ENCODE measurements at places on chromosomes 4 and X.

DNA sequence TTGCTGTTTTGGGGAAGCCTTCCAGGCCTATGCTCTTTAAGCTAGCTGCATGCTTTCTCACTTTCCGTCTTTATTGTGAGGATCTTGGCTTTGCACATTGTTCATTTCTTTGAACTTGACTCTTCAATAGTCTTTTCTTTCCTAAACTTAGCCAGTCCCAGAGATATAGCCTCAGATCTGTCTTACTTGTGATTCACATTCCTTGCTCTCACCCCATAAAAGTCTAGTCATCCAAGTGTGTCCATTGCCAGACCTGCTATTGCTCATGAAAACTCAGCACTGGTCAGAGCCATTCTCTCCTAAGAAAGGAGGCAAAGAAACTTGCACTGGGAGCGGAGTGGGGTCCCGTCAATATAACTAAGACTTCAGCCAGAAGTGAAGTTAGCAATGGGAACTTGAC lies 275.0 kb upstream of the CTSO start:
- DNase-seq, result no peak

- no peak for DNase-seq
These were observed 204.6 kb downstream of the SCFD2 start for GRCh38 chr4:53161051-53161786.

- DNase-seq, result no peak
These were observed 11.6 kb downstream of the SH3BP2 start for GRCh38 chr4:2804449-2804972.

DNA sequence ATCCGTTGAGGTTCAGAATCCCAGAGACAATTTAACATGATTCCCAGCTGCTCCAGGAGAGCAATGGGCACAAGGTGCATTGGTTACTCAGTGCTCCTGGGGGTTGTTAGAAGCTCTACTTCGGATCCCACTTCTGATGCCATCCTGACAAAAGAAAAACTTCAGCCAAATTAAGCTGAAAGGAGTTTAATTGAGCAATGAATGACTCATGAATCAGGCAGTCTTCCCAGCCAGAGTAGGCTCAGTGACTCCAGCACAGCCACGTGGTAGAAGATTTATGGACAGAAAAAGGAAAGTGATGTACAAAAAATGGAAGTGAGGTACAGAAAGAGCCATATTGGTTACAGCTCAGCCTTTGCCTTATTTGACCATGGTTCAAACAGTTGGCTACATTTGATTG lies 95.7 kb downstream of the PWWP3B start:
- DNase-seq, result no peak

GRCh38 chr4:145719752-145720624 lies 40.0 kb downstream of the C4orf51 start:
- no peak for DNase-seq

GRCh38 chrX:68146054-68146453 lies 287.2 kb downstream of the OPHN1 start:
- no peak for DNase-seq

GRCh38 chr4:41400296-41400695 lies 137.7 kb upstream of the LIMCH1 start:
- DNase-seq, result no peak

DNA sequence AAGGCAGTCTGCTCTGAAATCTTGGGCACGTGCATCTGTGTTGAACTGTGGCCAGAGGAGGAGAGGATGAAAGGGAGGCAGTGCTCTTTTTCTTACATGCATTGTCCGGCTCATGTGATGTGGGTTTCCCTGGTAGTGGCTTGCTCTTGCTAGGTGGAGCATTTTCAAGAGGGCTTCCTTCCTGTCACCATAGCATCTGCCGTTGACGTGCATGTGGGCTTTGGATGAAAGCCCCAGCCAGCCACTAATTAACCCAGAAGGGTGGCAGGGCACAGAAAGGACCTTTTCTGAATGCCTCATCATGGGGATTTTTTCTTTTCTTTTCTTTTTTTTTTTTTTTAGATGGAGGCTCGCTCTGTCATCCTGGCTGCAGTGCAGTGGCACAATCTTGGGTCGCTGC lies 121.3 kb downstream of the GPR143 start:
- peak; percentile 8 for DNase-seq

DNA sequence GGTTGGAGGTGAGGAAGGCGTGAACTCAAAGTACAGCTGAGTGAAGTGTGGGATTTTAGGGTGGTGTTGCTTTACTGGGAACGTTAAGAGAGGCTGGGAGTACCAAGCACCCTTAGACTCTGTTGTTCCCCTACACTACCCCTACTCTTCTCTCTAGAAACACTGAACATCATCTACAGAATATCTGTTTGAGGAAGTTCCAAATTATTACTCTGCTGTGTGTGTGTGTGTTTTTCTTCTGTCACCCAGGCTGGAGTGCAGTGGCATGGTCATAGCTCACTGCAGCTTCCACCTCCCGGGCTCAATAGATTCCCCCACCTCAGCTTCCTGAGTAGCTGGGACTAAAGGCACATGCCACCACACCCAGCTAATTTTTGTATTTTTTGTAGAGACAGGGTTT lies 76.7 kb upstream of the AP1S2 start:
- DNase-seq, result no peak

- DNase-seq, result no peak
These were observed 208.6 kb downstream of the VEGFC start for GRCh38 chr4:176584031-176584606.

GRCh38 chr4:41362621-41363383 lies 106.1 kb downstream of the UCHL1 start:
- no peak for DNase-seq

DNA sequence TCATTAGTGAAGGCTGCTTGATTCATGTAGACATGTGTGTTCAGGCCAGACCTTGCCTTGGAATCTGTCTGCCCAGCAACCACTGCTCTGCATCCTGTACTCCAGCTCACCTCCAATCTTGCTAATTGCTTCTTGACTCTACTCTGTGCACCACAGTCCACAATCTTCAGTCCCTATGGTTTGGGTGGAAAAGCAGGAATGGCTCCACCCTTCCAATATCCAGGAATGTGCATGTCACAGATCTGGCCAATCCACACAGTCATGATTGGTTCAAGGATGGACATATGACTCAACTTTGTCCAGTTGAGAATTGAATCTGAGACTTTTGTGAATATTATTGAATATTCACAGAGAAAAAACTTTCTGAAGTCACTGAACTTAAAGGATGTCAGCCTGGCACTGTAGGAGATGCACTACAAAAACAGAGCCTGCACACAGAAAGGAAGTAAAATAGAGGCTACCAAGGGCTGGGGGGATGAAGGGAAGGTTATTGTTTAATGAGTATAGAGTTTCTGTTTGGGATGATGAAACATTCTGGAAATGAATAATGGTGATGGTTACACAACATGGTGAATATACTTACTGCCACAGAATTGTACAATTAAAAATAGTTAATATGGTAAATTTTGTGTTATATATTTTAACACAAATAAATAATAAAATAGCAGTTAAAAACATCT lies 161.3 kb upstream of the USP38 start:
- DNase-seq, result no peak

DNA sequence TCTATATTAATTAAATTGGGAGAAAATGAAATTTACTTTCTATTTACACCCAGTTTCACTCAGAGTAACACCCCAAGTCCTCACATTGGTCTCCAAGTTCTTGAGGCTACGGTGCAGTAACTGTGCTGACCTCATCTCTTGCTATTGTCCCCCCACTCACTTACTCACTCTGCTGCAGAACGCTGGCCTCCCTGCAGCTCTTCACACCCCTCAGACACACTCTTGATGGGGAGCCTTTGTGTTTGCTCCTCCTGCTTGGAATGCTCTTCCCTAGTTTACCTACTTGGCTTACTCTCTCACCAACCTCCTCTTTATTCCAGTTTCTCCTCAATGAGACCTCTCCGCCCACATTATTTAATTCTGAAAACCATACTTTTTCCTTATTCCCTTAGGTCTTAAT lies 22.2 kb upstream of the SPARCL1 start:
- DNase-seq, result no peak

GRCh38 chr4:186851291-186852072 lies 127.8 kb upstream of the FAT1 start:
- no peak for DNase-seq

- no peak for DNase-seq
These were observed 820 bp upstream of the MAB21L2 start for GRCh38 chr4:150581056-150581605.

- DNase-seq, result no peak
These were observed 20.1 kb upstream of the MSANTD1 start for GRCh38 chr4:3228881-3229280.

- no peak for DNase-seq
These were observed 3.6 kb upstream of the PDE5A start for GRCh38 chr4:119632216-119632615.
